Hepatocyte (in vitro differentiated cells): ENCODE measurements at places on chromosomes 1 and 21. TPM values are rescaled to one million over a fixed set of nuclear protein-coding genes. Genes with fewer than 3 reads are reported as not detected.

The ADGRL2 gene
- total RNA-seq, result 120 and 139 TPM in 2 replicates

GRCh38 chr1:169193191-169193850 lies 86.8 kb downstream of the ATP1B1 start:
- H3K36me3 ChIP-seq, result no peaks in the 10 kb centered on the region
- peak; percentile 25 for DNase-seq
- no peak overlapping the region for H3K4me3 ChIP-seq

GRCh38 chr1:227559926-227560325 lies 3.4 kb upstream of the ZNF678 start:
- H3K4me3 ChIP-seq, result no peak overlapping the region
- no peak for DNase-seq
- no peaks in the 10 kb centered on the region for H3K36me3 ChIP-seq
- H3K27me3 ChIP-seq, result no peaks in the 10 kb centered on the region

The ZBTB7B gene
- total RNA-seq, result 27.3 and 29.2 TPM in 2 replicates

GRCh38 chr21:44850208-44850800 lies 23.2 kb downstream of the PTTG1IP start:
- peaks cover 42% of the 10 kb centered on the region for H3K4me1 ChIP-seq
- H3K27ac ChIP-seq, result peak overlapping the region; percentile 85
- no peaks in the 10 kb centered on the region for H3K27me3 ChIP-seq
- DNase-seq, result no peak

- H3K4me3 ChIP-seq, result no peak overlapping the region
- H3K36me3 ChIP-seq, result no peaks in the 10 kb centered on the region
- H3K4me1 ChIP-seq, result no peaks in the 10 kb centered on the region
- no peak for DNase-seq
- H3K27ac ChIP-seq, result no peak overlapping the region
- H3K27me3 ChIP-seq, result no peaks in the 10 kb centered on the region
Observed at GRCh38 chr1:158126425-158126824, 54.3 kb upstream of the CD1D start.

The C1orf226 gene
- 2.7 and 6.6 TPM in 2 replicates for total RNA-seq

DNA sequence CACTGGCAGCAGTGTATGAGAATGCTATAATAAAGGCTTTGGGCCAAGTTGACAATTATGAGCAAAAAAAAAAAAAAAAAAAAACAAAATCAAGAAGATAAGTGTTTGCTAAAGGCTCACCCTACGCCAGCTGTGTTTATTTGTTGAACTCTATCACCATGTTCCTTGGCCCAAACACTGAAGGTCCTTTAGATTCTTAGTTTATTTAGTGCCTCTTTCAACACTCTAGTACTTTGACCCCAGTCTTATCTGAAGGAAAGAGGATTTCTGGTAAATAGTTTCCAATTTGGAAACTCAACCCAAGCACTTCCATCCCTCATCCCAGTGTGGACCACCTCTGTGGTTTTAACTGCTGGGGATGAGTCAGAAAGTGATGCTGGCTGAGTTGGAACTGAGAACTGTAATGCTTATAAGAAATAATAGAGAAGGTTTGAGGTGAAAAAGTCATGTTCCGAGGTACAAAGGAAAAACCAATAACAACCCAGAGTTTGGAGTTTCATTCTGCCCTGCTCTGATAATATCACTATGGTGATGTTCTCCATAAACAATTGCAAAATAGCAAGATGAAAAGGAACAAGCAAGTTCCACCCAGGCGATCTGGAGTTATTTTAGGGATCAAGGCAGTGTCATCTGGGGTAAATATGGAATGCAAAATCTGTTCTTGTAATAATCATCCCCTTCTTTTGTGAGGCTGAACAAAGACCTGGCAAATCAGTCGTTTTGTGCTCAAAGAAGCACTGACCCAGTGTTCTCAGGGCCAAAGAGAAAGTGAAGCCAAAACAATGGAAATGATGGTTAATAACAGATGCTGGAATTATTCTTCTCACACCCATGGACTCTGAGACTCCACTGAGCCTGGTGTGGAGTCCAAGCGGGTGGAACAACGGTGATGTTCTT lies 19.7 kb upstream of the CAPZB start:
- no peak overlapping the region for H3K4me3 ChIP-seq
- H3K4me1 ChIP-seq, result peaks cover 5% of the 10 kb centered on the region
- H3K36me3 ChIP-seq, result no peaks in the 10 kb centered on the region
- peak overlapping the region; percentile 63 for H3K27ac ChIP-seq
- DNase-seq, result peak; percentile 50

GRCh38 chr1:230860617-230861384 lies 7.5 kb downstream of the C1orf198 start:
- peaks cover 31% of the 10 kb centered on the region for H3K4me1 ChIP-seq
- H3K27me3 ChIP-seq, result no peaks in the 10 kb centered on the region
- DNase-seq, result no peak
- H3K36me3 ChIP-seq, result no peaks in the 10 kb centered on the region
- H3K4me3 ChIP-seq, result no peak overlapping the region

DNA sequence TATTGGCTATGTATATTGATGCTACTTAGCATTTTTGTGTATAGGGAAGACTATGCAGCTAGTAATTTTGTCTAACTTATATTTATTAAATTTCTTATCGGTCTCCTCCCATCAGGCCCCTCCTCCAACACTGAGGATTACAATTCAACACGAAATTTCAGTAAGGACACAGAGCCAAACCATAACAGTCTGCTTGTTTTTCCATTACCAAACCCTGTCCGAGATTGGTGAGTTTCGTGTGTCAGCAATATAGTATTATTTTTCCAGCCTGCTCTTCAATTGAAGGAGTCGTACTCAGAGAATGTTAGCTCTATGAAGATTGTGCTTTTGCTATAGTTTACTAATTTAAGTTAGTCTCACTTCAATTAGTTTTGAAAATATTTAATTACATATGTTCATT lies 1495.3 kb downstream of the MRPL39 start:
- H3K27ac ChIP-seq, result no peak overlapping the region
- H3K4me3 ChIP-seq, result no peak overlapping the region

The VANGL2 gene
- 9.7 and 10.9 TPM in 2 replicates for total RNA-seq

The HSD3B2 gene
- 3.4 and 7.3 TPM in 2 replicates for total RNA-seq

GRCh38 chr1:111378791-111379190 lies 48.7 kb downstream of the OVGP1 start:
- H3K27ac ChIP-seq, result no peak overlapping the region
- H3K4me1 ChIP-seq, result no peaks in the 10 kb centered on the region
- no peak for DNase-seq
- H3K27me3 ChIP-seq, result no peaks in the 10 kb centered on the region
- no peaks in the 10 kb centered on the region for H3K36me3 ChIP-seq
- no peak overlapping the region for H3K4me3 ChIP-seq

DNA sequence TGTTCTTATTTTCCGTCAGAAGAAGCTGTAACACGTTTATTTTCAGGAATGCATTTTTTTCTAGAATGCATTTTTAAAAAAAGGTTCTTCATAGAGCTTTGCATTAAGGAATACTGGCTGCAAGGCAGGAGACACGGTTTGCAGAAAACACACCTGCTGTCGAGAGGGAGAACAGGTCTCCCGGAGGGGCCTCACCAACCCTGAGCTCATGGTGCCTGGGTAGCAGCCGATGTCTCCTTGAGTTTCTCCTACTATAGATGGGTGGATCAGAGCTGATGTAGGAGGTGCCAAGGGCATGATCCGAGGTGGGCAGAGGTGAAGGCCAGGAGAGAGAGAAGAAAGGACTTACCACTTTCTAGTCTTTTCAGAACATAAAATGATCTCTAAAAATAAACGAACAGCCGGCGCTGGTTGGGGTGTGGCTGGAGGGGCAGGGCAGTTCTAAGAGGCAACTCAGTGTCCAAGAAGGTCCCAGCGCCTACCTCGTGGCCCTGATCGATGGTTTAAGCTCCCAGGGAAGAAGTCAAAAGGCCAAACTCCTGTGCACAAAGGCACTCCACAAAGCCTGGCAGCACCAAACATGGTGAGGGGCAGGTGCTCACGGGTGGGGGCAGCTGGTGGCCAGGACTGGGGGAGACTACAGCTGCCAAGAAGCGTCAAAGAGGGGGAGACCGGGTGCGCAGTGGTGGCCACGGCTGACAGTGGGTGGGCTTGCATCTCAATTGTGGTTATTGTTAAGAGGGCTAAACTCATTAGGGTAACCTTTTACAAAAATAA lies 12.2 kb downstream of the MORN1 start:
- H3K4me3 ChIP-seq, result no peak overlapping the region
- H3K4me1 ChIP-seq, result no peaks in the 10 kb centered on the region
- no peak overlapping the region for H3K27ac ChIP-seq
- no peaks in the 10 kb centered on the region for H3K27me3 ChIP-seq

- no peak overlapping the region for H3K4me3 ChIP-seq
- H3K27ac ChIP-seq, result no peak overlapping the region
- no peaks in the 10 kb centered on the region for H3K27me3 ChIP-seq
- no peaks in the 10 kb centered on the region for H3K36me3 ChIP-seq
- no peaks in the 10 kb centered on the region for H3K4me1 ChIP-seq
- DNase-seq, result no peak
Observed at GRCh38 chr1:13560541-13560940, 23.1 kb upstream of the PDPN start.

GRCh38 chr1:153978274-153978909 lies 918 bp upstream of the JTB start:
- H3K4me3 ChIP-seq, result peak overlapping the region; percentile 75
- H3K27me3 ChIP-seq, result no peaks in the 10 kb centered on the region
- peaks cover 14% of the 10 kb centered on the region for H3K4me1 ChIP-seq
- DNase-seq, result no peak

The BRDT gene
- not detected in 2 replicates for total RNA-seq

The KRTAP22-1 gene
- not detected in 2 replicates for total RNA-seq

GRCh38 chr1:173639102-173639501 lies 4.0 kb downstream of the TEX50 start:
- H3K4me3 ChIP-seq, result no peak overlapping the region
- no peaks in the 10 kb centered on the region for H3K4me1 ChIP-seq
- no peaks in the 10 kb centered on the region for H3K36me3 ChIP-seq
- no peak for DNase-seq

- H3K27ac ChIP-seq, result no peak overlapping the region
- no peaks in the 10 kb centered on the region for H3K4me1 ChIP-seq
- H3K4me3 ChIP-seq, result no peak overlapping the region
- peaks cover 4% of the 10 kb centered on the region for H3K27me3 ChIP-seq
- no peak for DNase-seq
Observed at GRCh38 chr1:38375035-38375434, 328.4 kb upstream of the POU3F1 start.

DNA sequence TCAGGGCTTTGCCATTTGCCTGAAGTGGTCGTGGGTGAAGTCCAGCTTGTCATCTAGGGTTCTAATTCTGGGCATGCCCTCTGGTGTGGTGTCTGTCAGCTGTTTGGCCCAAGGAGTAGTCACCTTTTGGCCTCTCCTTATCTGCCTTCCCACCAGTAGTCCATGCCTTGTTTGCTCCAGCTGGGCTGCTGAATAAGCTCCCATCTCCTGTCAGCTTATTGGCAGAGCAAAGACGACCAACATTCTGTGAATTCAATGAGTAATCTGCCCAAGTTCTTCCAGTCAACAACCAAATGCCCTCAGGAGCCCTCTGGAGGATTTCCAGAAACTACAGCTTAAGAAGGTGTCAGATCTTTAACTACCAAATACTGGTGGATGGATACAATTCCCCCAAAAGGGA lies 7.0 kb downstream of the BCAN start:
- no peak overlapping the region for H3K27ac ChIP-seq
- peaks cover 64% of the 10 kb centered on the region for H3K27me3 ChIP-seq
- H3K36me3 ChIP-seq, result no peaks in the 10 kb centered on the region
- no peak for DNase-seq
- H3K4me3 ChIP-seq, result no peak overlapping the region

The RXFP4 gene
- 0.83 TPM in 1 of 2 replicates, not detected in the other for total RNA-seq

DNA sequence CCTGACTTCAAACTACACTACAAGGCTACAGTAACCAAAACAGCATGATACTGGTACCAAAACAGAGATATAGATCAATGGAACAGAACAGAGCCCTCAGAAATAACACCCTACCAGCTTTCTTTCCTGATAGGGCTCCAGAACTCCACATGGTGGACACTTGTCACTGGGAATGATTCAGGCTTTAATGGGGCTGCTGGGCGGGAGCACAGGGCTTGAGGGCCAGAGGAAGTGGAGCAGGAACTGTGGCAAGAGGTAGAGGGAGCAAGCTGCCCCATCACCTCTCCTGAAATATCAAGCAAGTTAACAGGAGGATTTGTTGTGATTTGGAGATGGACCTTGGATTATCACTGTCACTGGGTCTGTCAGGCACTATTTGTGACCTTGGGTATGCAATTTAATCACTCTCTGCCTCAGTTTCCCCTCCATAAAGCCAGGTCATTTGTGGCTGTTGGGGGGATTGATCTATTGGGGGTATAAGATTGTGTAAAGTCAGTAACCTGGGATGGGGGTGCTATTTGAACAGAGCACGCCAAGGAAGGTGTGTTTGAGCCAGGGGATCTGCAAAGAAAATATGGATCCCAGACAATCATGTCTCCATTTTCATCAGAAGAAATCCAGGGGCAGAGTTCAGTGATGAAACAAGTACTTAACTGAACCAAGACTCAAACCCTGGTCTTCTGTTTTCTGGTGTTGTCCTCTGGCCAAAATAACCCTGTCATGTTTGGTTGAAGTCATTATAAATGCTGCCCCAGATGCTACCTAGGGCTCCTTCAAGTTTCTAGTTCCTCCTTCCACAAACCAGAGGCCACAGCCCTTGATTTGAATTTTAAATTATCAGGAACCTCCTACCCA lies 25.2 kb downstream of the ETS2 start:
- no peaks in the 10 kb centered on the region for H3K27me3 ChIP-seq
- H3K27ac ChIP-seq, result peak overlapping the region; percentile 84
- H3K36me3 ChIP-seq, result no peaks in the 10 kb centered on the region
- H3K4me1 ChIP-seq, result peaks cover 10% of the 10 kb centered on the region

The SSBP3 gene
- 27.1 and 47.2 TPM in 2 replicates for total RNA-seq

The MCOLN3 gene
- 12.4 and 16.4 TPM in 2 replicates for total RNA-seq

The TMEM269 gene
- 0.32 and 0.40 TPM in 2 replicates for total RNA-seq
